Non-pigmented ciliary epithelial cell (primary cell): ENCODE measurements at places on chromosomes 2 and 18.

DNA sequence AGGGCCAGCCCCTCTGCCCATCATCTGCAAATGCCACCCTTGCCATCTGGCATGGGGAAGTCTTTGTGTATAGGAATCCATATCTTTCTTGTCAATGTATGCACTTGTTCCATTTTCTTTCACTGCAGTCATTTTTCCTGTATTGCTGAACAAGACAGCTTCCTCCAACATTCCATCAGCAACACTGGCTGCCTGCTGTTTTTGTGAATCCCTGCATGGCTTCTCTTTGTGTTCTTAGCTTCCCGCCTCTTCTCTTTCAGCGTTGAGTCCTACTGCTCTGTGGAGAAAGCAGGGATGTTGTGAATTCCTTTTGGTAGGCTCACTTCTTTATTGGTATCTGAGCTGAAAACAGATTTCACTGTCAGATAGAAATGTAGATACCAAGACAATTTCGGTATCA is 150.0 kb downstream of the LPIN1 start:
- DNase-seq = no peak

- no peak for DNase-seq
Observed at GRCh38 chr2:54455131-54455562, 980 bp upstream of the SPTBN1 start.

DNA sequence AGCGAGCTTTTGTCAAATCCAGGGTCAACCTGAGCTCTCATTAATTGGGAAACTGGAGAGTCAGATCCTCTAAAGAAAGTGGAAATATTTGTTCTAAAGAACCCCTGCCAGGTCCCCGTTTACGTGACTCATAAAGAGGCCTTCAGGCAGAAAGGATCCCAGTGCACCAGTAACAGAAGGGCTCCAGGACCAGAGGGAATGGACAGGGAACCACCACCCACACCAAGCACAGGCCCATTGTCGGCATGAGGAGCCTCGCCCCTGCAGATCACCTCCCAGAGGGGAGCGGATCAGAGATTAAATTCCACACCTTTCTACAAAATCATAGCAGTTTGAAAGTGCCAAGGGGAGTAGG is 16.4 kb upstream of the C1QL2 start:
- no peak for DNase-seq

- no peak for DNase-seq
Observed at GRCh38 chr2:231683292-231684235, 24.8 kb upstream of the PTMA start.

- peak; percentile 86 for DNase-seq
Observed at GRCh38 chr18:58221060-58221725, 177.2 kb downstream of the NEDD4L start.

DNA sequence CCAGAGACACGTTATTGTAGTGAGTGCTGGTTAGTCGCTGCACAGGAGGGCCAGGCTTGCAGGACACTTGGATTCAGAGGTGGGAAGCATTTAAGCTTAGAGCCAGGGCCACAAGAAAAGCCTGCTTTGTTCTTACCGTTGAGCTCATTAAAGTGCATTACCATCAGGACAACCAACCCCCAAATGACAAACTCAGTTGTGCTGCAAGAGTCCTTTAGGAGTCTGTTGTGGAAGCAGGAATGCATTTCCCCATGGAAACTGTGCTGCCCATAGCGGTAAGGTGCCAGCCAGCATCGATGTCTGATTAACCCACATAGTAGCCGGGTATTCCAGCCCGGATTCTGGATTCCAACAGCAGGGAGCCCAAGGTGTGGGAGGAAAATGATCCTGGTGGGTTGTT is 23.4 kb upstream of the REEP1 start:
- DNase-seq = no peak

DNA sequence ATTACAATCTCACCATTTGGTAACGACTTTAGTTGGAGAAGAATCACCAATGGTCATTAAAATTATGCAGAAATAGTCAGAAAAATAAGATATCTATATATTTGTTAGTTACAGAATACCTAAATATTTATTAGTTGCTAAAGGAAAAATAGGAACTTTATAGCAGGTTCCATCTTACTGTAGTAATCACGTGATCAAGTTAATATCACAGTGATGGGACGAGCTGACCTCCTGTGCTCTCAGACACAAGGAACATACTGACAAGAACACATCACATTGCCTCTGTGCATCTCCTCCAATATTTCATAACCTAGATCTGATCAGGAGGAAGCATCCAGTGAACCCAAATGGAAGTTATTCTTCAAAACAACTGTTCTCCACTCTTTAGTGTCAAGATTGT is 215.3 kb downstream of the GALR1 start:
- DNase-seq = no peak

GRCh38 chr18:3836483-3837335 is 386.7 kb downstream of the TGIF1 start:
- DNase-seq = no peak

GRCh38 chr2:159229476-159230144 is 56.9 kb downstream of the WDSUB1 start:
- DNase-seq = no peak

DNA sequence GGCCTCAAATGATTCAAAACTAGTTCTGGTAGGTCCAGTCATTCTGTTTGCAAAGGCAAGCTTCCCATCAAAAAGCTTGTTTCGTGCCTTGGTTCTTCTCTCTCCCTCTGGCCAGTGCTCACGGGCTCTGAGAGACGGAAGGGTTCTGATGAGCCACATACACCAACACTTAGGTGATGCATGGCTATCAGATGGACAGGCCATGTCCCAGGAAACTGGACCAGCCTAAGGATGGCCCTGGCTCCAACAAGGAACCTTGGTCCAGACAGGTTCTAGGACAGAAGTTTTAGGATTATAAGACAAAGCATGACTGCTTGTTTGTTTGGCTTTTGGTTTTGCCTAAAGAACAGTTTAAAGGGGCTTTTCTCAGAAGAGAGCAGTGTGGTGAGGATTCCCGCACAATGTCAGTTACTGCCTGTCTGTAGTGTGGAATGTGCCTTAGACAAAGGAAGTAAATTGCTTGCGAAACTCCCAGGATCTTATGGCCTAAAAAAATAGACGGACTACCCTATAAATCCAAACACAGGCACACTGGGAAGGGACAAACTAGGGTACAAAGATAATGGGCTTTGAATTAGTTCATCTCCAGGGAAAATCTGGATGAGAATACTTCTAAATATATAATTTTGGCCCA is 10.3 kb downstream of the CYP1B1 start:
- DNase-seq = no peak

- DNase-seq = no peak
Observed at GRCh38 chr18:32907311-32907585, 134.4 kb upstream of the KLHL14 start.

GRCh38 chr2:224039080-224039769 is at the start of gene SERPINE2:
SERPINE2 (minus strand) TSS chr2:224039286; CDS start chr2:224001900, 37,386 bp downstream.
- no peak for DNase-seq

- no peak for DNase-seq
Observed at GRCh38 chr2:236739663-236740062, 170.0 kb downstream of the ACKR3 start.

DNA sequence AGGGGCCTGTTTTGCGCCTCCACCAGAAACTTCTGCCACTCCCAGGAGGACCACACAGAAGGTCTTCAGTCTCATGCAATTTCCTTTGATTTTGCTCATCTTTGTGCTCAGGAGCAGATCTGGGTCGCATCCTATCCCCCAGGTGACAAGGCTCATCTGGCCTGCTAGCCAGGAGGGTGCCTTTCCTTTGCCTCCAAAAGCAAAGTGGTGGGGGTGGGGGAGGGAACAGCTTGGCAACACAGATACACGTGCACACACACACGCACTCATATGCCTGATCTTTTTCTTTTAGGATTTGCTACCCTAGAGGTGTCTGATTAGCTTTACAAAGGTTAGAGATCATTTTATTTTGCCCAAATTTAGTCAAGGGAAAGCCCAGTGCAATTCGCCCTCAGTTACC is 13.8 kb upstream of the SPATA3 start:
- DNase-seq = no peak

DNA sequence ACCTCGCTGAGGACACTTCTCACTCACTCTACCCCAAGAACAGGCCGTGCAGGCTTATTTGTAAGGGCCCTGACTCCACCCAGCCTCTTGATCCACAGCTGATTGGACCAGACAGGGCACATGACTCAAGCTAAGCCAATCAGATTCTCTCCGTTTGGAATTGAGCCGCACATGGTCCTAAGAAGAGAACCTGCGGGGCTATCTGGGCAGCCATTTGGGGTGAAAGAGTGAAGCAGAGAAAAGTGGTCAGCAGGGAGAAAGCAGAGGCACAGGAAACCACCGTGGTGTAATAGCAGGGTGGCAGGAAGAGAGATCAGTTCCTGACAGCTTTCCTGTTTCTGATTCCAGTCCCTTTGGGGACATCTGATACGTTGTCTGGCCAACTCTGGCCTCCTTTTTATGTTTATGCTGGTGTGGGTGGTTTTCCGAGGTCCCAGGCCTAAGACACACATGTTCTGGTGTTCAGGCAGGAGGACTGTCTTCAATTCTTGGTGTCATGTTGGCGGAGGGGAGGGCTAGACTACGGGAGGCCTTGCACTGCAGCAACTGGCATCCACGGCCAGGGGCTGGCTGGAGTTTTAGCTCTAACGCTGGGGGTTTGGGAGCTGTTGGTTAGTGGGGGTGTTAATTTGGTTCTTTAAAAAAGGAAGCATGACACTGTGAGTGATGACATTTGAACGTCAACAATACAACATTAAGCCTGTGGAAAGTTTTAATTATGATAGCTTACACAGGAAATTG is 26.1 kb upstream of the SPTBN1 start:
- DNase-seq = no peak

DNA sequence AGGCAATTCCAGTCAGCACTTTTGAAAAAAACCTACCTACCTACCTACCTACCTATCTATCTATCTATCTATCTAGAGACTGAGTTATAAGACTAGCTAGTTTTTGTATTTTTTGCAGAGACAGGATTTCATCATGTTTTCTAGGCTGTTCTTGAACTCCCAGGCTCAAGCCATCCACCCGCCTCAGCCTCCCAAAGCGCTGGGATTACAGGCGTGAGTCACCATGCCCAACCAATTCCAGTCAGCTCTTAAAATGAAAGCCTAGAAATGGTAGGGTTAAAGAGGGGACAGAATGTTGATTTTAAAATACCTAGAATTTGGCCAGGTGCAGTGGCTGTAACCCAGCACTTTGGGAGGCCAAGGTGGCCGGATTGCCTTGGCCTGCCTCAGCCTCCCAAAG is 19.1 kb downstream of the MSH2 start:
- DNase-seq = no peak

DNA sequence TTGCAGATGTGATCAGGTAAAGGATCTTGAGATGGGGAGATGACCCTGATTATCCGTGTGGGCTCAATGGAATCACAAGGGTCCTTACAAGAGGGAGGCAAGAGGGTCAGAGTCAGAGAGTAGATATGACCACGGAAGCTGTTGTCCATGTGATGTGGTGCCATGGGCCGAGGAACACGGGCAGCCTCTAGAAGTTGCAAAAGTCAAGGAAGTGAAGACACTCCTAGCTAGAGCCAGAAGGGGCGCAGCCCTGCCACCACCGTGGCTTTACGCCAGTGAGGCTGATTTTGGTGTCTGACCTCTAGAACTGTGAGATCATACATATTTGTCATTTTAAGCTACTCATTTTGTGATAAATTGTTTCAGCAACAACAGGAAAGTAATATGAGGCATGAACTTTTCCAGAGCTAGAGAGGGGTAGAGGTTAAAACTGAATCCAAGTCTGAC is 114.4 kb downstream of the CAPN13 start:
- no peak for DNase-seq

GRCh38 chr2:118807668-118808428 is 39.6 kb downstream of the EN1 start:
- no peak for DNase-seq

- no peak for DNase-seq
Observed at GRCh38 chr2:230947235-230947576, 22.2 kb upstream of the GPR55 start.

GRCh38 chr2:185144159-185144919 is 546.0 kb downstream of the ZNF804A start:
- DNase-seq = no peak

GRCh38 chr2:176814740-176815367 is 397.7 kb upstream of the HNRNPA3 start:
- no peak for DNase-seq

DNA sequence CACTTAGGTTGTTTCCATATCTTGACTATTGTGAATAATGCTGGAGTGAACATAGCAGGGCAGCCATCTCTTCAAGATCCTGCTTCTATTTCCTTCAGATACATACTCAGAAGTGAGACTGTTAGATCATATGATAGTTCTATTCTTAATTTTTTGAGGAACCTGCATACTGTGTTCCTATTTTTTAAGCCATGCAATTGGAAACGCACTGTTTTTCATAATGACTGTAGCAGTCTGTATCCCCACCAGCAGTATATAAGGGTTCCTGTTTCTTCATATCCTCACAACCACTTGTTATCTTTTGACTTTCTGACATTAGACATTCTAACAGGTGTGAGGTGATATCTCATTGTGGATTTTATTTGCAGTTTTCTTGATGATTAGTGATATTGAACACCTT is 15.5 kb downstream of the NEURL3 start:
- DNase-seq = no peak

DNA sequence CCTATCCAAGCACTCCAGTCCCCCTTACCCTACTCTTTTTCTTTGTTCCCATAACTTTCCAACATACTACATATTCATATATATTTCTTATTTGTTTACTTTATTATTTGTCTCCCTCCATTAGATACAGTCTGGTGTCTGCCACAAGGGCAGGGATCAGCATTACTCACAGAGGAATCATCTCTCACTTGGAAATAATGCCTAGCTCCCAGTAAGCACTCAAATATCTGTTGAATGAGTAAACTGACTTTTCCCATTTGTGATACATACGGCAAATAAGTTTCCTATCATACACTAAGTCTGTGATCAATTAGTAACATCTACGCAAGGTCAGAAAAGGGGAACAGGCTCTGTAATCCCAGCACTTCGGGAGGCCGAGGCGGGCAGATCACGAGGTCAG is 18.7 kb downstream of the C1D start:
- DNase-seq = peak; percentile 69

GRCh38 chr2:212097001-212097400 is 441.6 kb downstream of the ERBB4 start:
- DNase-seq = no peak

- DNase-seq = no peak
Observed at GRCh38 chr2:8310557-8311455, 371.1 kb upstream of the ID2 start.

DNA sequence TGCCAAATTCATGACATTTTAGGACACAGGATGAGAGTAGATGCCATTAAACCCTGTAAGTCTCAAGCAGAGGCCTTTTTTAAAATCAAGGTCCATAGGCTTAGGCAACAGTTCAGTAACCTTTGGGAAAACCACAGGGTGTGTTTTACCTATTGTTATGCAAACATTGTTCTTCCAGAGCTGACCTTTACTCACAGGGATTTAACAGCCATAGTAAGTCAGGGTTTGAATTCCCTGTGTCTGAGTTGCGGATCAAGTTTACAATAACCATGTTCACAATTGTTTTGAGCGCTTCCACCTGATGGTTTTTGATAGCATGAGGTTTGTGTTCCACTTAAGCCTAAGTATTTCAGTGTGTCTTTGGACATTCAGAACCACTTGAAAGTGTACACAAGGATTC is 160.1 kb upstream of the BOD1L2 start:
- DNase-seq = no peak

- DNase-seq = no peak
Observed at GRCh38 chr2:26685341-26685740, 7.2 kb upstream of the KCNK3 start.

GRCh38 chr2:218780046-218780445 is 1.9 kb upstream of the CYP27A1 start:
- no peak for DNase-seq

GRCh38 chr2:106572541-106573450 is 85.6 kb downstream of the CD8B2 start:
- DNase-seq = no peak

GRCh38 chr2:217710211-217710765 is 292.5 kb downstream of the TNS1 start:
- peak; percentile 59 for DNase-seq
